ENCODE measurements at places on chromosomes 7 and 10.

- no peak for DNase-seq
These were observed 48.0 kb upstream of the AQP1 start for GRCh38 chr7:30863706-30864035.

- no peak for DNase-seq
These were observed 241.7 kb downstream of the GATA3 start for GRCh38 chr10:8296090-8296733.

- DNase-seq: no peak
These were observed 97.2 kb downstream of the PODXL start for GRCh38 chr7:131459256-131459655.

- no peak for DNase-seq
These were observed 23.7 kb upstream of the POU6F2 start for GRCh38 chr7:38953971-38954370.

DNA sequence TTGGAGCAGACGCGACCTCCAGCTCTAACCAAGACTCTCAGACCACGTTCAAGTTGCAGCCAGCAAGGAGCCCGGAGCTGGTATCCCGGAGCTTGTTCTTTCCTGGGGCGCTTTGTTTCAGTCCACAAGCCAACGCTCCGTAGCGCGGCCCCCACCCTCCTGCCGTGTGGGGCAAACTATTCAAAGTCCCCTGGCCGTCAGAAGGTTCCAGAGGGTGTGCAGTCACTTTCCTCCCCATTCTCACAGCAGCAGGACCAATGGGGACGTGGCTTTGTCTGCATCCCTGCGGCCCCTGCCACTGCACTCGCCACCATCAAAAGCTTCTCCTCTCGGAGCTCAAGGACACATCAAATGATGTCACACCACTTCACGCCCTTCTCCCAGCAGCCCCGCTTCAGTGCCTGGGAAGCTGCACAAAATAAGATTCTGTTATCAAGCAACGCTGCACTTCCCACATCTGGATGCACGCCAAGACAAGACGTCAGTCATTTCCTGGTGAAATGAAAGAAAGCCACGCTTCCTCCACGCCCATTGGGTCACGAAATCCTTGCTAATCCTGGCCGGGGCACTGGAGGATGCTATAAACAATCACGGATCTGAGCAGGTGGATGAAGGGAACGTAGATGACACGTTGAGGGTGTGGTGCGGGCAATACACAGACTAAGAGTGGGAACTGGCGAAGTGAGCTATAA is 348.2 kb downstream of the PTPRN2 start:
- DNase-seq: no peak

DNA sequence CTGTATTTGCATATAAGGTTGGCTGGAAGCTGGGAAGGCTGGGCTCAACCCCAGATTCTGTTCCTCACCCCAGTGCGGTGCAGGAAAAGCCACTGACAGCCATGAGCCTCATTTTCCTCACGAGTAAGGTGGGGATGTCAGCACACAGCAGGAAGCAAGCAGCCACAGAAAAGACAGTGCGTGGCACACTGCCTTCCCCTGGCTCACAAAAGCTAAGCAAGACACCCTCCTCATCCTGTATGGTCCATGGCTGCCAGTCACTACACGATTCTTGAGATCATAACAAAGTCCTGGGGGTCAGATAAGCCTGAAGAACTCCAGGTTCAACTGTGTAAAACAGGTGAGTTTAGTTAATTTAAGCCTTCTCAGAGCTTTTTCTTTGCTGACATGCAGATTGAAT is 28.9 kb upstream of the DDC start:
- DNase-seq: no peak

- peak; percentile 40 for DNase-seq
These were observed 168.9 kb downstream of the CDK14 start for GRCh38 chr7:90764848-90765570.

GRCh38 chr10:14723052-14723689 is 51.5 kb downstream of the FAM107B start:
- no peak for DNase-seq

DNA sequence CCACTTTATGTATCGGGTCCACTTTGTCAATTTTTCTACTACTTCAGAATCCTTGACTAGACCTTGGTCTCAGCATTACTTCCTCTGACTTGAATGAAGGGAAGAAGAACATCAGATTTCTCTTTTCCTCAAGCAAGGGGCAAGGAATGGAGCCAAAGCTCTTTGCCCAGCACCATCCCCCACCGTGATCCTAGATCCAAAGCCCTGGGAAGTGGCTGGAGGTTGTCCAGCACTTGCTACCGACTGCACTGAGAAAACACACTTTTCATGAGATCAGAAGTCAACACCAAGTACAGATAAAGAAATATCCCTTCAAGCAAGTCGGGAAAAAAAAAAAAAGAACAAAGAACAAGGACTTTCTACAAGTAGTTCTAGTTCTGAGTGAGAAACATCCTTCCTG is 102.1 kb upstream of the DDC start:
- no peak for DNase-seq

- no peak for DNase-seq
These were observed 22.4 kb downstream of the ATXN7L1 start for GRCh38 chr7:105853931-105854419.

- no peak for DNase-seq
These were observed 9.2 kb downstream of the GTPBP4 start for GRCh38 chr10:997266-998022.

GRCh38 chr7:150962553-150963399 is 15.3 kb downstream of the KCNH2 start:
- DNase-seq: no peak

DNA sequence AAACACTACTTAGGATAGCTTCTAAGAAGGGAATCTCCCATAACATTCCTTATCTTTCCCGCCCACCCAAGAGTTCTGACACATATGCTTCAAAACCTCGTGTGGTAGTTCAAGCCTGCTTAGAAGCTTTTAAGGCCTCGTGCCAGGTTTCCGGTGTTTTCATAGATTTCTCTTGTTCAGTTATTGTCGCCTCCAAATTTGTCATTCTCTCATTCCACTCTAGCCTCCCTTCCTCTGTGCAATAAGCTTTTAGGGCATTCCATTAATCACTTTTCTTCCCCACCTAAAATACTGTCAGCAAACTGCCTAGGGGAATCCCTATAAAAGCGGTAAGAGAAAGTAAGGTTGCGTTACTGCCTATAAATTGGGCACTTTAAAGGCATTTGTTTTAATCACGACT is 718 bp upstream of the BPGM start:
- no peak for DNase-seq

DNA sequence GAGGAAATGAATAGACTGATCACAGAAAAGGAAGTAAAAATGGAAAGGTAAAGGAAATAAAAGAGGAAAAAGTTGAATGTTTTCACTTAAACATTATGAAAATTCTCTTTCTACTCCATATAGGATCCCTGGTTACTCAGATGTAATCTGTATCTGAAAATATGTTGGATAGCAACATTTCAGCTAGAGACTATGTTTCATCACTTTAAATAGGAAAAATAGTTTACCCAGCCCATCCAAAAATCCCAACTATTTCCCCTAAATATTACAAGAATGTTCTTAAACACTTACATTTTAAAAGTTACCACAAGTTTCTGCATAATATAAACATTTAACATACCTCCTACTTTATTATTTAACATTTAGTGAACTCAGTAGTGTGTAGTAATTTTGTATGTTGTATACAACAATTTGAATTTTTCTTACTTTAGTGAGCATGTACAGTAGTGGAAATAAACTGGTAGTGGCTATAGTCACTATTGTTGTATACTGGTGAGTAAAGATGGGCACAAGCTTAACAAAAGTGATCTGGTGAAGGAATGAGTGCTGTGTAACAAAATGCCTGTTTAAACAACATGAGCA is 27.1 kb downstream of the SLF2 start:
- DNase-seq: no peak

GRCh38 chr10:114648368-114648767 is 9.7 kb downstream of the ABLIM1 start:
- DNase-seq: no peak

DNA sequence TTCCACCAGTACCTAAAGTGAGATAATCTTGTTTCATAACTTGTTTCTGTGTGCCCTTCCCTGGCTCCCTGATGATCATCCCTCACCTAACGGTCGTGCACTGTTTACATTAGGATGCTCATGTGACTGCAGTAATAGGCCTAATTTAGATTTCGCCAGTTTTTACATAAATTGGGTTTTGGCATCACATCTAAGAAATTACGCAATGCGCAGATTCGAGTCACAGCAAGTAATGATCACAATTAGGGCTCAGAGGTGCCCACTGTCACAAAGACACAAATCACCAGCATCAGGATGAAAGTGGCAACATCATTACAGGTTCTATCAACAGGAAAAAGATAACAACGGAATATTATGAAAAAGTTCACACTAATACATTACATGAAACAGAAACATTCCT is 94.7 kb downstream of the LARP4B start:
- no peak for DNase-seq

DNA sequence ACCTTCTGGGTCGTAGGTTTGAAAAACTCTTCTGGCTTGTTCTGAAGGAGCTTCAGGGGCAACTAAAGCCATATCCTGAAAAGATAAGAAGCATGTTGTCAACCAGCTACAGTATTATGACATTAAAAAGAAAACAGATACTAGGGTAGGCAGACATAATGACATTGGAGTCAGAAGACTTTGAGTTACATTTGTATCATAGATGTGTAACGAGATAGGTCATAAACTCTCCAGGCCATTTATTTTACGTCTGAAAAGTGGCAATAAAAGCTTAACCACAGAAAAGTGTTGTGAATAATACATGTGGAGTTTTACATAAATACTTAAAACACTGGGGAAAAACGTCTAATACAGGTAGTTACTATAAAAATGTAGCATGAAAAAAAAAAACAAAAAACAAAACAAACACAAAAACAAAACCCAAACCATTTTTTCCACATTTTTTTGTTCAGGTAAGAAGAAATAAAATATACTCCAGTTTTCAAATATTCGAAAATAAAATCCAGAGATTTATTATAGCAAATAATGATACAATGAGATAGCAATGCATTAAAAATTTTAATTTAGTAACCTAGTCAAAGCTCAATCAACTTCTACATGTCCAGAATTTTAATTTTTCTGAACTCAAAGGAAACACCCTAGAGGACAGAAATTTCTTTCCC is 64.1 kb downstream of the MINDY3 start:
- DNase-seq: no peak

- DNase-seq: no peak
These were observed 121.3 kb upstream of the HABP2 start for GRCh38 chr10:113431398-113432160.

DNA sequence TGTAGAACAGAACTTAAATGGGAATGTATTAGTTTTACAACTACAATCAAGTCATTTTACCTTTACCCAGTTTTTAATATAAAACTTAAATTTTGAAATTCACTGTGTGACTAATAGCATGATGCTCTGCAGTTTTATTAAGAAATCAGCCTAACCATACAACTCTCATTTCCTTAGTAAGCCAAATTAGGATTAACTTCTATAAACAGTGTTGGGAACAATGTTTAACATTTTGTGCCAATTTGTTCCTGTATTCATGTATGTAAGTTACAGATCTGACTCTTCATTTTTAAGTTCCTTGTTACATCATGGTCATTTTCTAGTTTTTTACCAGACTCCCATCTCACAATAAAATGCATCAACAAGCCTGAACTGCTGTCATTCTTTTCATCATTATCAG is 209.8 kb downstream of the ZEB1 start:
- DNase-seq: no peak

DNA sequence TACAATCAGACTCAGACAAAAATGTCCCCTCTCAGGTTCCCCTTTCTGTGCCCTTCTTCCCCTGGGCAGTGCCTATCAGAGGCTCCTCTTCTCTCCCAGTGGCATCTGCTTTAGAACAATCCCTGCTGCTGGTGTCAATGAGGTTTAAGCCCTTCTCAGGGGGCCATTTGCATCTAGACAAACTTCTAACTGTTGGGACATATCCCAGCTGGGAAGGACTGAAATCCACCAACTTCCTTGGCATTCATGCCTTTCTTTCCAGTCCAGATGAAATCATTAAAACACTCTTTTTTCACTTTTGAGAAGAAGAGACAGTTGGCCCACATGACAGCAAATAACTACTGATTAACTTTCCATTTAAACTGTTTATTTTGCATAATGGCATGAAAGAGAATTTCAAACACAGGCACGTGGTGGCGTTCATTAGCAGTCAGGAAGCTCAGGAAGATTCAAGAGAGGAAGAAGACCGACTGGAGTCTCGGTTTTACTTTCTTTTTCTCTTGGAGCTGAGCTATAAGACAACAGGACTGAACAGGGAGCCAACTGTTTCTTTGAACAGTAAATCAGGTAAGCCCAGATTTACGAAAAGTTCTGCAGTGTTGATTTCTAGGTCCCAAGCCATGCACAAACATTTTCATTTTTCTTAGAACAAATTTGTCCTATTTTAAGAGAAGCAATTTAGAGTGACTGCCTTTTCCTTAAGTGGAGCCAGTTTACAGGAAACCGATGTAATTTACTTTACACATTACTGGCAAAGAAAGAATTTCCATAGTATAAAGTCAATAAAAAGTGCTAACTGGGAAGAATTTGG is at the start of gene GIMAP2:
Gene GIMAP2 (plus strand): TSS at position 488 of the 811 bp plus-strand sequence. CDS start 1,354 bp downstream, outside the sequence.
- DNase-seq: no peak

GRCh38 chr7:41705109-41705901 is 2.4 kb upstream of the INHBA start:
- peak; percentile 80 for DNase-seq

DNA sequence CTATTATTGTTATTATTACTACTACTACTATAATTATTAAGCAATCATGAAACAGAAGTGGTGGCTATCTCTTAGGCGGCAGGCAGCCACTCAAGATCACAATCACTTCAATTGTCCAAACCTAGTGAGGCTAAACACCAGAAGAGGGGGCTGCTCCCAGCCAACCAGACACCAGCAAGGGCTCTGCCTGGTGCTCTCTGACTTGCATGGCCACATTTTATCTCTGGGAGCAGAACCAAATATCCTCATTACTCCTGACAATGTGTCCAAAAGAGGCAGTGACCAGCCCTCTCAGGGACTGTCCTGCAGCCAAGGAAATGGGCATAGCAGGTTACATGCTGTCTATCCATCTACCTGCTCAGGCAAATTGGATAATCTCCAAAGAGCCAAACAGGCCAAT is 187.4 kb upstream of the PDE1C start:
- no peak for DNase-seq

DNA sequence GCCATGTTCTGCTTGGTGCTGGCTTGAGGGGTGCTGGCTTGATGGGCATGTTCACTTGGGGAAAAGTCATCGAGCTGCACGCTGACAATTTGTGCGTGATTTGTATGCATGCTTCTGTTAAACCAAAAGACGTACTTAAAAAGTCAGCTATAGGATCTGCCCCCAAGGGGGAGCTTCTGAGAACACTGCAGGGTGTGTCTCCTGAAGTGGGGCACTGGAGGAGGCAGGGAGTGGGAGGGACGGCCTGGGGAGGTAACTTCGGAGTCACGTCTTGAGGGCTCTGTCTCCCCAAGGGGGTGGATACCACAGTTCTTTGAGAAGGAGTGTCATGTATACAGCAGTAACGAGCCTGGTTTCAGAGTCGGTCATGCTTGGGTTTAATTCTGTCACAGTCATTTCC is 406.5 kb downstream of the PLXNA4 start:
- DNase-seq: no peak

GRCh38 chr7:130940907-130941306 is 206.9 kb upstream of the KLF14 start:
- DNase-seq: no peak

All from iPS DF 19.7 (cell line).